Stomach (tissue), 19 donors: ENCODE measurements at places on chromosomes 2 and 18.

DNA sequence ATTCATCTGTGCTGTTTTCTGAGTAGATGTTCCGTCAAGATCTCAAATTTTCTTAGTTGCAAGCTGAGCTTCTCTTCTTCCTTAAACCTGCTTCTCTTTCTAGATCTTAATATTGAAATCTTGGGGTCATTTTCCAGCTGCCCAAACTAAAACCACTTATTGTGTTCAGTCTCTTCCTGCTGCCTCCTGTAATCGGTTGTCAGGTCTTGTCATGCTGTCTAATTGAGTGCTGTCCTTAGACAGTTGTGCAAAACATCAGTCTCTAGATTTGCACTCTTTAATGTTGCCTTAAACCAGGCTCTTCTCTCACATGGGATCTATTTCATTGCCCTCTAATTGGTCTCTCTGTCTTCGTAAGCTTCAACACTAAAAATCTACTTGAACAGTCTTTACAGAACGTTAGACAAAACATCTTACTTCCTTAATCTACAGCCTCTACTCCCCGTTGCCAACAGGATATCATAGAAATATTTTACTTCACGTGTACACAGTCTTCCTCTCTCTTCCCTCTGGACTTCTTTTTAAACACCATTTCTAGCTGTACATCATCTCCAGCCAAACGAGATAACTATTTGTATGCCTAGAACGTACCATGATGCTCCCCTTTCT, 34.9 kb downstream of the GPD2 start:
- DNase-seq, result no peak

DNA sequence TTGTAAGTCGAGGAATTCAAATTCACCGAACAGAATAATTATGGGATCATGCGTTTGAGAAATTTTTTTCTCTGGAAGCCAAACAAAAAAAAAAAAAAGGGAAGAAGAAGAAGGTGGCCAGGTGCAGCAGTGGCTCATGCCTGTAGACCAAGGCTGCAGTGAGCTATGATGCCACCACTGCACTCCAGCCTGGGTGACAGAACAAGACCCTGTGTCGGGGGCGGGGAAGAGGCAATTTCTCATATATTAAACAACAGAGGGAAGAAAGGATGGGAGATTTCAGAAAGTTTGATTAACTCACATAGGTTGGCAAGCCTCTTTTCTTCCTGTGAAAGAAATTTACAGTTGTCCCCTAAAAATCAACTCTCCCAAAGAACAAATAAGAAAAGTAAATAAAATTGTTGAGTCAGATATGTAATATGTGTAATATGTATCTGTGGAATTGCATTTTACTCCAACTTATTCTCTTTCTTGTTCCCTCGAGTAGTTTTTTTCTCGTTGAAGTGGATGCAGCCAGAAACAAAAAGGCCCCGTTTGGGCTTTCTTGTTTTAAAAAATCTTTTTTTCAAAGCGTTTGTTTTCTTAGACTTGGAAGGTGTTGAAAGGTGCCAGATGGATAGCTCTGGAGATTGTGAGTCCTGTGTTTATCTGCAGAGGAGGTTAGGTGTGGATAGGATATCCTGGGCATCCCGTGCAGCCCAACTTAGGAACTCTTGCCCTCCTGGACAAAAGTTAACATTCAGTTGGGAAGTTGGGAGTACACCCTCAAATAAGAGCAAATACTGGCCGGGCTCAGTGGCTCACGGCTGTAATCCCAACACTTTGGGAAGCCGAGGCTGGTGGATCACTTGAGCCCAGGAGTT, 25.4 kb upstream of the FMNL2 start:
- no peak for DNase-seq

DNA sequence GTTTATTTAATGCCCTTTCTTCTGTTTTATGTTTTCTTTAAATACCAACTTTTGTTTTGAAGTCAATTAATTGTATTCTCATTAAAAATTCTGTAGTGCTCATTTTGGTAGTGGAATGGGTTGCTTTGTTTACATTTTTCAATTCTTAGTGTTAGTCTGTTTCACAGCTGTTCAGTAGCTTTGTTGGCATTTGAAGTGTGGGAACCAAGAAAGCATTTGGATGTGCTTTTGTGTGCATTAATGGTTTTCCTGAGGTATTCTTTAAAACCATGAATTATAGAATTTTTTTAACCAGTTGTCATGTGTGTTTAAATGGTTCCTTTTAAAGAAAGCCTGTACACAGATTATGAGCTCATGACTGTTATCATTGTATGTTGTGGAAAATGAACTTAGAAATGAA, 19.7 kb downstream of the MIB1 start:
- DNase-seq, result no peak

GRCh38 chr2:78890935-78891334, 134.6 kb upstream of the REG3G start:
- DNase-seq, result no peak

DNA sequence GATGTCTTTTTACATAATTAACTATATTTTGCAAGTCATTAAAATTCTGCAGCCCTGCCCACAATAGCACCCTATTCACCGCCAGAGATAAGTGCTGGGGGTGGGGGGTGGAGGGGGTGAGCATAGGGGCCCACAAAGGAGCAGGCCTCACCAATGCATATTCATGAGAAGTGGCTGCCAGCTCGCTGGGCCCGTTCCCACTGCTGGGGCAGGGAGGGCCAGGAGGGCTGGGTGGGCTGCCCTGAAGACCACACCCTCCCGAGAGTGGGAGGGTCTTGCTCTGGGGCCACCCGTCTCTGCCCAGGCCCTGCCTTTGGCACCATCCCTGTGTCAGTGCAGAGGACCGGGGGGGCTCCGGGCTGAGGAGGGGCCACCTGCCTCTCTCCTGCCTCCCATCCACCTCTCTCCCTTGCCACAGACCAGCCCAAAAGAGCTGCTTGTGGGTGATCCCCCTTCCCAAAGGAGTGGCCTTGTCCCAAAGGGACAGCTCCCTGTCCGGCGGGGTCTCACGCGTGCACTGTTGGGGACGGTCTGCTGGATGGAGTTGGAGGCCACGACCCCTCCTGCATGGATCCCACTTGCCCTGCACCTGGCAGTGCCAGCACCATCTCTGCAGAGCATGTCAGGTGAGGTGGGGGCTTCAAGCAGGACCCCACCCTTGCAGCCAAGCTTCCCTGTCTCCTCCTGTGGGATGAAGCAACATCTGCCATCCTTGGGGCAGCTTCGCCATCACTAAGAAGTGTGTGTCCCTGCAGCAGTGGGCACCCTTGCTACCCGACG, 138.8 kb upstream of the GPC1 start:
- no peak for DNase-seq

- no peak for DNase-seq
These were observed 125.4 kb downstream of the NEDD4L start for GRCh38 chr18:58169472-58169871.

GRCh38 chr18:58527285-58527951, 101.5 kb downstream of the ALPK2 start:
- no peak for DNase-seq

DNA sequence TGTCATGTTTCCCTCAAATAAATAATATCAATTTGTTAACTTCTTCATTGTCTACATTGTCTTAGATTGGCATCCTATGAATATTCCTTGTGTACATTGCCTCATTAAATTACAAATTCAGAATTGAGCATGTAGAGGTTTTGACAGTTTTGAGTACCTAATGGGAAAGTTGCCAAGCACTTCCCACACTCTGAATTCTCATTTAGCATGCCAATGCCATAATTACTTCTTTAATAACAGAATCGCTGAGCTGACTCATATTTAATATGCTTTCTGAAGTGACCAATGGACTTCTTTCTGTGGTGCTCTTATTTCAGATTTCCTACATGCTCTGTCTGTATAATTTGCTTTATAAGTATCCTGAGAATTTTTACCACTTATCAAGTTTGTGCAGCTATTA, 114.4 kb upstream of the NOL4 start:
- DNase-seq, result no peak

GRCh38 chr2:63073994-63074393, 23.4 kb downstream of the OTX1 start:
- no peak for DNase-seq

GRCh38 chr2:96099861-96100798, 16.2 kb downstream of the ADRA2B start:
- no peak for DNase-seq

GRCh38 chr2:126839796-126840195, 58.9 kb upstream of the TEX51 start:
- DNase-seq, result no peak

DNA sequence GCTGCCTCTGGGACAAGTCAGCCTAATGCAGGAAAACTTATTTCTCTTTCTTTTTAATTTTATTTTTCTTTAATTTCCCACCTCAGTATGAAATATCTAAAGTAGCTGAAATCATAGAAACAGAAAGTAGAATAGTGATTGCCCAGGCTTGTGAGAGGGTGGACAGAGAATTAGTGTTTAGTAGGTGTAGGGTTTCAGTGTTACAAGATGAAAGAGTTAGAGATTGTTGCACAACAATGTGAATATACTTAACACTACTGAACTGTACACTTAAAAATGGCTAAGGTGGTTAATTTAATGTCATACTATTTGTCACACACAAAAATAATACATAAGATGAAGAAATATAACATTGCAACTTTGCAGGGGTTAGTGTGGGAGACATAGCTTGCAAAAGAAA, 80.8 kb downstream of the NAT8 start:
- no peak for DNase-seq

- DNase-seq, result no peak
These were observed 43.1 kb downstream of the PELI1 start for GRCh38 chr2:64101141-64101591.

DNA sequence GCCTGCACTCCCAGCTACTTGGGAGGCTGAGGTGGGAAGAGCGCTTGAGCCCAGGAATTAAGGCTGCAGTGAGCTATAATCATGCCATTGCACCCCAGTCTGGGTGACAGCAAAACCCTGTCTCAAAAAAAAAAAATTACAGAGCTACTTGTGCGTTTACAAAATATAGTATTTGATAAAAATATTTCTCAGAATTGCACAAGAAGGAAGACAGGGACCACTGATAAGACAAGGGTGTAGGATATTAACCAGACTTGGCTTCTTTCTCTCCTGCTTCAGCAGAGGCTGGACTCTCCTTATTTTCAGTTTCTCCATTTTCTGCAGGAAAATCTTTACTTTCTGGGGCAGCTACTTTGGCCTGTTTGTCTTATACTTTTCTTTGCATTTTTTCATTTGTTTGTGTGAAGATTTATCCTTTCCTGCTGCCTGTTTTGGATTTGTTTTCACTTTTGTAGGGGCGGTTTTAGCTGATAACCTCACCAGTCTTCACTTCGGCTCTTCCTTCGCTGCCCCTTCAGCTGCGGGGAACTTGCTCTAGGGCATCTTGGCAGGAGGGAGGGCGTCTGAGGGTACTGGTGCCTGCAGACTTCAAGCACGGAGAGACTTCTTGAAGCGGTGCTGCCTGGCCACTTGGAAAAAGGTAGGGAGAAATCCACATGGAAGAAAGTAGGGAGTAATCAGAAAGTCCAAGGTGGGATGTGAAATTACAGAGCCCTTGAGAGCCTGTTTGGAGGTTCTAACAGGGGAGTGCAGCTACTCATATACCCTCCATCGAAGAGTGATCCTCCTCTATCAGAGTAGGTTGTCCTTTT, 14.9 kb upstream of the ZDBF2 start:
- no peak for DNase-seq
